AG09319 (cell line): ENCODE measurements at places on chromosomes 12 and 14.
A peak's percentile ranks its signal among the peaks of the same experiment; 100 is the strongest.

DNA sequence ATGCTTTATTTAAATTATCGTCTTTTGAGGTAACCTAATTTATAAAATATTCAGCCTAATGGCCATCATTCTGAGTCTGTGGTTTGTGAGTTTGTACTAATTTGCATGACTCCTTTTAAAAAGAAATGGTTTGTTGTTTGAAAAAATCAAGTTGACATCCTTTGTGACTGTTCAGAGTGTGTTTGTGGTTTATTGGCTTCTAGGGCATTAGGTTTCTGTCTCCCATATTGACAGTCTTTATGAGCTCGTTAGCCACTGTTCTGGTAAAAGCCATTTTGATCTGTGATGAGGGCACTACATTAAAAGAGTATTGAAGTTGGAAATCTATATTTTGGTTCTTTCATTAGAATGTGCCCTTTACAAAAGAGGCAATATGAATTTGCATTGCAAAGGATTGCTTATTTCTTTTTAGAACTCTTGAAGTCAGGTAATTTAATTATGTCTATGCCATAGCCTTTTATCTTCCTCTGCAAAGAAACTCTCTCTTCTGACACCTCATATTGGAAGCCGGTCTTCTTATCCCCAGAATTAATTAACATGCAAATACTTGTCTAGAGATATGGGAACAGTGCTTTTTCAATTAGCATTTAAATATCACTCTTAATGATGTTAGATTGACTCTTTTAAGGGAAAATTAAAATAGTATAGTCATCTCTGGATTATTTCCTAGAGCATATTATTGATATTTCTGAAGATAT, 95.0 kb downstream of the CRADD start:
- DNase-seq = no peak

DNA sequence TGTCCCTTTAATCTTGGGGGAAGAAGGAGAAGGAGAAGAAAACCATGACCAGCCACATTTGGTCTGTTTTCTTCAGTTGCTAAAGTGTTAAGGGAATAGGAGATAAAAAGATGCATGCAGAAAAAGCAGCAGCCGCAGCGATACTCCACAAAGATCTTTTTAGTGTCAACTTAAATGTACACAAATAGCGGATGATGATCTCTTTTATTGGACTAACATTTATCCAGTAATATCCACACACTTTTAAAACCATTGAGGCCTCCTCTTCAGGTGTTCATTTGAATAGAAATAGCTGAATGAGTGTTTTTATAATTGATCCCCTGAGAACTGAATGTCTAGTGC, 83.5 kb downstream of the PAPOLA start:
- DNase-seq = no peak

GRCh38 chr12:89073027-89073398, 279.3 kb downstream of the DUSP6 start:
- DNase-seq = peak; percentile 92

GRCh38 chr12:114491916-114492315, 86.0 kb upstream of the TBX5 start:
- DNase-seq = no peak

- DNase-seq = no peak
Measured at GRCh38 chr12:108323581-108323980, 15.5 kb downstream of the CMKLR1 start.

GRCh38 chr12:109923481-109924245, 23.6 kb downstream of the TCHP start:
- DNase-seq = no peak

DNA sequence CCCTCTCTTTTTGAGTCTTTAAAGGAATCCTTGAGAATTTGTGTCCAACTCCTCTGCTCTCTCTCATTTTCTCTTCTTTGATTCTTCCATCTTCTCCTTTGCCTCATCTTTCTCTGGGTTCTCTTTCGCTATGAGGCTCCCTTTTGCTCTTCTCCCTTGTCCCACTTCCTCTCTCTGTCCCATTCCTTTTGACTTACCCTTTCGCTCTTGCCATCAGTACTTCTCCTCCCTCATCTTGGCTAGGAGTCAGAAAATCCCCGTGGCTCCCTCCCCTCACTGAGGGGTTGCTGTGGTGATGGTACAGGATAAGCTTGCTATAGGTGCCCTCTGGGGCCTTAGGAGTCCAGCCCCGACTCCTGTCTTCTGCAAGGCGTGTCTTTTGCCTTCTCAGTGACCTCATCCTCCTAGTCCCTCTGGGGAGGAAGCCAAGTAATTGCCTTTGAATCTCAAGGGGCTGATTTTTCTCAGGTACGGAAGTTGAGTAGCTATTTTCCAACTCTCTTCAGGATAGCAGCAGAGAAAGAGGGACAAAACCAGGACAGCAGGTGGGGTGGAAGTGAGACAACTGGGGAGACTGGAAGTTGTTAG, 6.4 kb downstream of the PDE1B start:
- no peak for DNase-seq

DNA sequence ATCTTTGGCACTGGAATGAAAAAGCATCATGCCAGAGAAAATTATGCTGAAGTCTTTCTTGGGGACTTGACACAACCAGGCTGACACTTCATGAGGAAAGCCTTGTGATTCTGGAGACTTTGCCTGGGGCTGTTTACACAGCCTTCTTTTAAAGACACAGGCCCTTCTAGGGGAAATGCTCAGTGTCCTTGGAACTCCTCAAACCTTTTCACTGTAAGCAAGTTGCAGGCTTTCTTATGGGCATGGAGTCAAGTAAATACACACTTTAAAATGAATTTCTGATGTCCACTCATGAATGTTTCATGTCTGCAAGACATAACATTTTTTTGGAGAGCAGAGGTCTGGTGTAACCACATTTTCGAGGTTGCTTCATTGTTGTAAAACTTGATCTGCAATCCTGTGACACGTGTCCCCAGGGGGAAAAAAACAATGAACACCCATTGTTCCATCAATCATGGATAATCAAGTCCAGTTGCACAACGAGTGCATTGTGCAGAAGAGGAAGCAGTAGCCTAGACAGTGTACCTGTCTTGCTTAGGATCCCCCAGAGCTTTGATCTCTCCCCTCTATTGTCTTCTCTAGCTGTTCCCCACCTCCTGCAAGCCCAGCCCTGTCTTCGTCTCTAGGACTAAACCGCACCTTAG, 155.1 kb upstream of the PRICKLE1 start:
- DNase-seq = peak; percentile 44

DNA sequence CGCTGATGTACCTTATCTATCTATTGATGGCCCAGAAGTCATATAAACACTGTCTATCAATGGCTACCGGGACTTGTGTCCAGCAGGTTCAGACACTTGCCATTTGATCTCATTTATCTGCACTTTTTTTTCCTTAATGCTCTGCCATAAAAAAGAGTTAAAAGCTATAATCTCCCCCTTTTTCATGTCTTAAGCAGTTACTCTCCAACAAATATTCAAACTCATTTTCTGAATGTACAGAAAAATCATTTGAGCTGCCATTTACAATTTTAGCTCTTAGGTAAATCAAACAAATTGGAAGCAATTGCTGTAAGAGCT, 101.4 kb downstream of the SLC8A3 start:
- no peak for DNase-seq

DNA sequence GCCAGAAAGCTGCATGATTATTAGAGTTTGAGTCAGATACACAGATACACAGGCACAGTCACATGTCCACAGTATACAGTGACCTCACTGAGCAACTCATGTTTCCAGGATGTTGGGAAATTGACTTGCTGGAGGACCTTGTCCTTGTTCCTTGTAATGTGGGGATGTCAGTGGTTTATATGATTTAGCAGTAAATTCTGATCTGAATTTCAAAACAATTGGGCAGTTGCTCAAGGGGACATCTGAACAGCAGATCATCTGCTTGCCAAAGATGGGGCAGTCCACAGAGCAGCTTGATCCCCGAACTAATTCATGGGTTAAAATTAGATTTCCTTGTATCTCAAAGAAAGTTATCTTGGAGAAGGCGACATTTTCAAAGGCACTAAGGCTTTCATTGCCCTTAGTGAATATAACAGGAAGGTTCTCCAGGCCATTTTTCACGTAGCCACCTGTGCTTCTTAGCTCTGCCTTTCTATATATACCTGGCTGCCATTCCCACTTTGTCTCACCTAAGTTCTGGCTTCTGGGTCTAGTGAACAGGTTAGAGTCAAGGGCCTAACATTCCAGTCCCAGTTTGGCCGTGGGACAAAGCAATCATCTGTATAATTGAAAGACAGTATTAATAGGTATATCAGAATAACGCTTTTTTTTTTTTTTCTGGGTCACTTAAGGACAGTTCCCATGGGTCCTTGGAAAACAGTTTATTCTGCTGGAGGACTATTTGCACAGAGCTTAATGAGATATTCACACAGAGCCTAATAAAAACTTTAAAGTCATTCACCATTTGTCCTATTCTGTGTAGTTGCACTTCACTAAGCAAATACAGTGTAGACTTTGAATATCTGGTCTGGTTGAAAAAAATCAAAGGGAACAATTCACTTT, 64.9 kb upstream of the STRN3 start:
- peak; percentile 79 for DNase-seq

DNA sequence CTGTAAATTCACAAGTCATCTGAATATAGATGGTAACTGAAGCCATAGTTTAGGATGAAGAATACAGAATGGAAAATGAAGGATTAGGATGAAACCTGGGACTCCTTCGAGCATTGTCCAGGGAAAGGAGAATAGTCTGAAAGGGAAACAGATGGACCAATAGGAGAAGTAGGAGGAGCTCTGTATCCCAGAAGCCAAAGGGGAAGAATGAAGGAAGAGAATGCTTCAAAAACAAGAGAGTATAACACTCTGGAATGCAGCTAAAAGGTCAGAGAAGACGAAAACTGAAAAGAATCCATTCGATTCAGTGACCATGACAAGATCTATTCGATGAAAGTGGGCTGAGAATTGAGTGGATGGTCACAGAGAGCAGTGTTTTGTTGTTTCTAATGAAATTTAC, 1.0 kb downstream of the GMFB start:
- no peak for DNase-seq

GRCh38 chr14:63344336-63344735, 25.6 kb upstream of the GPHB5 start:
- DNase-seq = no peak

- no peak for DNase-seq
Measured at GRCh38 chr12:12017798-12018197, 52.9 kb upstream of the BCL2L14 start.

DNA sequence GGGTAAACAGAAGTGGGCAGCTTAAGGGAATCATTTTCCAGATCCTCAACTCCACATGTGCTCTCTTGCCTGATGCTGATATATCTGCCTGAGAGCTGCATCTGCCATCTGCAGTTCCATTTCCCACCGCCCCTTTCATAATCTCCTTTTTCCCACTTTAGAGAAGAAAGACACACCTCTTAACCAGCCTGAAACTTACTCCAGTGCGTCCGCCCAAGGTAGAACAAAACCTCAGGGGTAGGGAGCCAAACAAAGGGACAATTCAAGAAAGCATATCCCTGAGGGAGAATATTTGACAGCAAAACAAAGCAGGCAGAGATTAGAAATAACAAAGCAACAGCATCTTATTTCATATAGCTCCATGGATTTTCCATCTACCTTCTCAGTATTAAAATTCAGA, 4.3 kb downstream of the MDM1 start:
- DNase-seq = no peak

DNA sequence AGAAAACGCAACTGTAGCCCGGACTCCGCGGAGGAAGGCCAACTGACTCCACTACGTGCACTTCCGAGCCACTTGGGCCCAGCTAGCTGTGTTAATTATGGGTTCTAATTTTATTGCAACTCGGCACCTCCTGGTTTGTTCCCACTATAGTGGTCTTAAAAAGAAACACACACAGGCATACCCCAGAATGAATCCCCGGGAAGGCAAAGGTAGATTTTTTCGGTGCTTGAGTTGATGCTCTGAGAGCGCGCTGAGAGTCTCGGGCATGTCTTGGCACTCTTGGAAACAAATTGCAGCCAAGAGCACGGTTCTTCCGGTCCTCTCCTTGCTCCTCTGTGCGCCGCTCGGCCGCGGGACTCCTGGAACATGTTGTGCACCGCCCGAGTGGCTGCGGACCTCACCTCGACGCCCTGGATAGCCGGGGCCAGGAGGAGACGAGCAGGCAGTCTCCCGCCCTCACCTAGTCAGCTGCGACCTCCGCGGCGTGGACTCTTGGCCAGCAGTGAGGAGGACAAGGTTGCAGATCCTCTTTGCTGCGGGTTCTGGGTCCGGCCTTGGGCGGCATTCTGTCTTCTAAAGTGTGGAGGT, 6.8 kb upstream of the PAX9 start:
- no peak for DNase-seq

DNA sequence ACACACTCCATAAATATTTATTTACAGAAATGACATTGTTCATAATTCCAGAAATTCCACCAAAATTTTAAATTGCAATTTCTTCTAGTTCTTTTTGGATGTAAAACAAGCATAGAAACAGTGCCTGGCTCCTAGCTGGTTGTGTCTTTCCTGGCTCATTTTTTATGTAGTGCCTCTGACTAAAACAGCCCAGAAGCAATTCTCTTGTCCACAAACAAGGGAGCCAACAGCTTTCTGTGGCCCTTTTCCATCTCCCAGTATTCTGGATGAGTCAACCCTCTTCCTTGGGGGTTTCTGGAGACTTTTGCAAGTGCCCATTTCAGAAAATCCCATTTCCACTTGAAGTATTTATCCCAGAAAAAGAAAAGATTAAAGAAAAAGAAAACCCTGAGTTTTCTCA, 141.4 kb downstream of the PHLDA1 start:
- no peak for DNase-seq

GRCh38 chr12:26226629-26227360, 31.4 kb downstream of the SSPN start:
- no peak for DNase-seq

GRCh38 chr12:4031703-4032291, 158.6 kb upstream of the PARP11 start:
- no peak for DNase-seq

- DNase-seq = no peak
Measured at GRCh38 chr14:85420278-85420677, 109.7 kb upstream of the FLRT2 start.

- no peak for DNase-seq
Measured at GRCh38 chr14:22837114-22837749, 847 bp downstream of the MMP14 start.

- DNase-seq = no peak
Measured at GRCh38 chr14:100764471-100765115, 37.9 kb downstream of the DLK1 start.

DNA sequence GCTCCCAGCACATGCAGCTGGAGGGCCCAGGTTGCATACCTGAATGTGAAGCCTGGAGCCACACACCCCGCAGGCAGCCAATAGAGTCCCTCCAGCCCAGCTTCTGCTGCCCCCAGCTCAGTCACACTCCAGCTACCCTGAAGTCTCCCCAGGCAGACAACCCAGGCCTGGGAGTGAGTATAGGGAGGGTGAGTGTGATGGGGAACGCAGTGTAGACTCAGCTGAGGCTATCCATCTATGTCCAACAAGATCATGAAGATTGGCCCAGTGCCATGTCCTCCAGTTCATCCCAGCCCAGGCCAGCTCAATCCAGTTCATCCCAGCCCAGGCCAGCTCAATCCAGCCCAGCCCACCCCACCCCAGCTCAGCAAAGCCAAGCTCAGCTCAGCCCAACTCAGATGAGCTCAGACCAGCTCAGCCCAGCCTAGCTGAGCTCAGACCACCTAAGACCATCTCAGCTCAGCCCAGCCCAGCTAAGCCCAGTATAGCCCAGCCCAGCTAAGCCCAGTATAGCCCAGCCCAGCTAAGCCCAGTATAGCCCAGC, 330.4 kb downstream of the TMEM121 start:
- no peak for DNase-seq

GRCh38 chr12:132023658-132024057, 73.9 kb downstream of the EP400 start:
- DNase-seq = no peak
